Naive thymus-derived CD4-positive, alpha-beta T cell (primary cell): ENCODE measurements at places on chromosomes 3 and 15.

- DNase-seq = no peak
Observed at GRCh38 chr3:170301405-170301804, 56.1 kb upstream of the SKIL start.

DNA sequence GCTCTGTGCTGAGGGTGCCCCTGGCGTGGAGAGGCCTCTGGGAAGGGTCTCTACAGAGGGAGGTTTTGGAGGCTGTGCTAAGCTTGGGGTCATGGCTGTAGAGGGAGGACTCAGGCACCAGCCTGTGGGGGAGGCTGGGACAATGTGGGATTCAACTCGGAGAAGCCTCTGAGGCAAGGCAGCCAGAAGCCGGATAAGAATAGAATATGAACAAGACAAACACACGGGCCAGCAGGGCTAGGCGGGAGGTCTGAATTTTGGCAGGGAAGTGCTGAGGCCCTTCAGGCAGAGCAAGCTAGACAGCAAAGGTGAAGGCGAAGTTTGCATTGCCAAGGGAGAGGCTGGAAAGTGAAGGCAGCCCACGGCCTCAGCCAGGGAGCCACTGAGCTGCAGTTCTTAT lies 612.1 kb upstream of the NR2F2 start:
- DNase-seq = no peak

GRCh38 chr15:67854358-67854757 lies 14.5 kb upstream of the RNU6-1 start:
- DNase-seq = no peak

- no peak for DNase-seq
Observed at GRCh38 chr3:18666655-18667054, 241.5 kb upstream of the SATB1 start.

- DNase-seq = no peak
Observed at GRCh38 chr3:61901986-61902385, 340.6 kb downstream of the PTPRG start.

DNA sequence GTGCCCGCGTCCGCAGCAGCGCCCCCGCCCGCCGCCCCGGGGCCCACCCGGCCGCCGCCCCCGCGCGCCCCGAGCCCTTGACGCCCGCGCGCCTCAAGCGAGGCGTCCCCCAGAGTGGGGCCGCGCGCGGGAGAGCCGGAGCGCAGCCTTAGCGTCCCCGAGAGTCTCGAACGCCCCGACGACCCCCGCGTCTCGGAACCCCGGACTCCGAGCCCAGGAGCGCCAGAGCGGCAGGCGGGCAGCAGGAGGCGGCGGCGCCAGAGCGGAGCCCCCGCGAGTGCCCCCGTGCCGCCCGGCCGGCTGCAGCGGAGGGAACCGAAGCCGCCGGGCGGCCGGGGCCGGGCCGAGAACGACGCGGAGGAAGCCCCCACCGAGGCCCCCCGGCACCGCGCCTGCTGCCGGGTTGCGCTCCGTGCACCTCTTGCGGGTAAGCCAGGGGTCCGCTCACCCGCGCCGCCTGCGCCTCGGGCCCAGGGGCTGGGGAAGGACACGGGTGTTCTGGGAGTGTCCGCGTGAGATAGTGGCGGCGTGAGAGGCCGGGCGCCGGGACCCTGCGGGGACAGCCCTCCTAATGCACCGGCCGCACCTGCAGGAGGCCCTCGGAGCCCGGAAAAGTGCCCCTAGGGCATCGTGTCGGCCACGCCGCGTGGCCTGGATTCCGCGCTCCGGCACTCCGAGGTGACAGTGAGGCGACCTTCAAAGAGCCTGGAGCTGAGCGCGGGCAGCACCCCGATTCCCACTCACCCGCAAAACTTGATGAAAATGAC lies 52.0 kb upstream of the ULK4 start:
- DNase-seq = peak; percentile 31

GRCh38 chr15:89660556-89660955 lies 5.3 kb upstream of the KIF7 start:
- DNase-seq = no peak
